AG04450 (cell line): ENCODE measurements at places on chromosomes 3 and 15.

DNA sequence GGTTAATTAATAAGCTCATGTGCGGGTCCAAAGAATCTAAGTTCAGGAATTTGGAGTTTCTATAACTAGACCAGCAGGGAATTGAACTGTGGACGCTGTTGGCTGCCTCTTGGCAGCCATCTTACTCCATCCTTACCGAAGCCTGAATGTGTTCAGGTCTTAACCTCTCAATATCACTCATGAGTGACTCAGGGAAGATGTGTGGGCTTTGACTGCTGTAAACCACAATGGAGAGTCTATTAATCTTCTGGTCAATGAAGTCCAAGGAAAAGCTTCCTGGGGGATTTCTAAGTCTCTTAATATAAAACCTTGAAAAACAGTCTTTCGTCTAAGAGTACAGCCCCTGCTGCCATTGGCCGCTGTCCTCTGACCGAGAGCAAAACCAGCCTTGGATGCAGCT is 46.7 kb upstream of the OXTR start:
- no peak for DNase-seq

DNA sequence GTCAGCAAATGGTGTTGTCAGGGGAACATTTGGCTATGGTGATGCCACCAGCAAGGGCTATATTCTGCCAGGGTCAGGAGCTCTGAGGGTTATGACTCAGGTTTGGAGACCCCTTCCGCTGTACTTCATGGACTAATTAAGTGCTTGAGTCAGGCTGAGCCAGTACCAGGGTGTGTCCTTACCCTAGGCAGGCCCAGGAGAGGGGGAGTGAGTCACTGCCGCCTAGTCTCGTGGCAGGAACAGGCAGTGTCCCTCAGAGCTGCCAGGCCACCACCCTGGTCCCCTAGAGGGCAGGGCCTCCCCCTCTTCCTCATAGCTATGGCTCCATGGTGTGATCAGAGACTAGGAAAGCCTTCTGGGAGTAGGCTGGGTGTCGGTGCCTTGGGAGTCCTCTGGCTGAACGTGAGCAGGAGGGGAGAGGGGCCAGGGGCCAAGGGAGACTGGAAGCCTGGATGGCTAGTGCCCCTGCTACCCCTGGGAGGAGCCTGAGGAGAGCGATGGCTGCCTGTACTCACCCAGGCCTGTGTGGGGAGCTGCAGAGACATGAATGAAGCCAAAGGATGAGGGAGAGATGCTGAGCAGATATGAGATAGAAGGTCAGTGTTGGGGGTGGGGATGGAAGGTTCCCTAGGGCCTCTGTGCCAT is 10.6 kb downstream of the MAPKAPK3 start:
- DNase-seq = no peak

DNA sequence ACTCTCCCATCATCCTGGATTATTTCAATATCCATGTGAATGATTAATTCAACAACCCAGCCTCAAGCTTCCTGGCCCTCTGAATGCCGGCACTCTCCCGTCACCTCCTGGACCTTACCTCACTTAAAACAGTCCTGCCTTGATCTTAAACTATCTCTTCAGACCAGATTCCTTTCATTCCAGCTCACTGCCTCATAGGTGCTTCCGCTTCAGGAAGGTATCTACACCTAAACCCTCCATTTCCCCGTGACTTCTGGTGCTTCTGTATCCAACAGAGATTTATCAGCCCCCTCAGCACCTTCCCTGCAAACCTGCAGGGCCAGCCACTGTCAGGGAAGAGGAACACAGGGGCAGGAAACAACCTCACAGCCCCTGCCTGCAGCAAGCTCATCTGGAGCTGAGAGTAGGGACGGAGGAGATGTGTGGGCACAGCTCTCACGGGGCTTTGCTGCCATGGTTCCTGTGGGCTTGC is 98.9 kb upstream of the TJP1 start:
- no peak for DNase-seq

DNA sequence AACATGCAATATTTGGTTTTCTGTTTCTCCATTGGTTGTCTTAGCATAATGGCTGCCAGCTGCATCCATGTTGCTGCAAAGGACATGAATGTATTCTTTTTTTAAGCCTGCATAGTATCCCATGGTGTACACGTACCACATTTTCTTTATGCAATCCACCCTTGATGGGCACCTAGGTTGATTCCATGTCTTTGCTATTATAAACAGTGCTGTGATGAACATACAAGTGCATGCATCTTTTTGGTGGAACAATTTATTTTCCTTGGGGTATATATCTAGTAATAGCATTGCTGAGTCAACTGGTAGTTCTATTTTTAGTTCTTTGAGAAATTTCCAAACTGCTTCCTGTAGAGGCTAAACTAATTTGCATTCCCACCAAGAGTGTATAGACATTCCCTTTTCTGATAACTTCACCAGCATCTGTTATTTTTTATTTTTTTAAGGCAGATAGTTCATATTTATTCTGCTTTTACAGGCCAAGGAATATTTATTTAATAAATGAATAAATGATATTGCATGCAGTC is 62.4 kb upstream of the NPHP3 start:
- no peak for DNase-seq

DNA sequence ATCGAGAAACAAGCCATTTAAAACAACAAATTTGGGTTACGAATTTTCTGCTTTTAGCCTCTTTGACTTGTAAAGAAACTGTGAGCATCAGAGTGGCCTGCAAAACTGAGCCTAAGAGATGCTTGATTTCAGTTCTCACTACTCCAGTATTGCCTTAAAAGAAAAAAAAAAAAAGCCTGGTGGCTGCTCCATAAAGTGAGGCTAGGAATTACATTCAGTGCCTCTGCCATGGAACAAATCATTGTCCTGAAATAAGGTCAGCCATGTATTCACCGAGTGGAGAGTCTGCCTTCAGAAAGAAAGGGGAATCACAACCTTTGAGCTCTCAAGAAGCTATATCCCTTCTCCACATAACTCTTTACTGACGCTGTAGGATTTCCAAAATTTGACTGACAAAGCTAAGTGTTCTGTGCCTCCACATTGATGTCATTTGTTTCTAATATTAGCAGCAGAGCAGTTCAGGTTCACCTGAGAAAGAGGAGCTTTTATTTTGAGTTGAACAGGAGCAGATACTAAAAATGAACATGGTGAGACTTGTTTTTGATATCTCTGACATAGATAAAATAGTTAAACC is 137.3 kb downstream of the SSR3 start:
- DNase-seq = no peak

DNA sequence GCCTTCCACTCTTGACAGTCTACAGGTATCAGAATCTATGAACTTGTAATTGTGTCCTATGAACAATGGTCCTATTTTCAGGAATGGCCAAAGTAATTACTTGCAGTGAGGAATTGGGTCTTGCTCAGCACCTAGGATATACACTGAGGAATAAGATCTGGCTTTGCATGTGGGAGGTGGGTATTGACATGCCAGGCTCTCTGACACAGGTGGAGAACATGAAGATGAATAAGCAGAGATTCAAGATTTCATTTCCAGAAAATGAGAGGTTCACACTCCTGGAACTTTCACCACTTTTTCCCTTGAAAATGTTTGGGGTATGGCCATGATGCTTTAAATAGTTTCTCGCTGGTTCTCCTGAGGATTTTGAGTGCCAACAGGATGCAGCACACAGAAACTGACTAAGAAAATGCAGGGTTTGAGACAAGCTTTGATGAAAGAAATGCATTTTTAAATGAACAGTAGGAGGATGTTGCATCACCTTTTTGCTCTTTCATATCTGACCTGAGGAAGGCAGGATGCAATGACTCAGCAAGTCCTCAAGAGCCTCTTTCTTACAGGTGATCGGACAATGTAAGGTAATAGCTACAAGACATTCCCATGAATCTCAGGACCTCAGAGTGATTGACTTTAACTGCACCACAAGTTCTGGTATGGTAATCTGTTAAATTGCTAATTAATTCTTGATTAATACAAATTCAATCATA is 3.7 kb downstream of the HRG start:
- DNase-seq = no peak

GRCh38 chr15:76386178-76386577 is 49.6 kb downstream of the ISL2 start:
- DNase-seq = no peak

GRCh38 chr3:37861620-37862041 is at the start of gene CTDSPL:
TSS of gene CTDSPL (plus strand) at chr3:37861880. CDS start at chr3:37862200, 320 bp downstream.
- DNase-seq = no peak

DNA sequence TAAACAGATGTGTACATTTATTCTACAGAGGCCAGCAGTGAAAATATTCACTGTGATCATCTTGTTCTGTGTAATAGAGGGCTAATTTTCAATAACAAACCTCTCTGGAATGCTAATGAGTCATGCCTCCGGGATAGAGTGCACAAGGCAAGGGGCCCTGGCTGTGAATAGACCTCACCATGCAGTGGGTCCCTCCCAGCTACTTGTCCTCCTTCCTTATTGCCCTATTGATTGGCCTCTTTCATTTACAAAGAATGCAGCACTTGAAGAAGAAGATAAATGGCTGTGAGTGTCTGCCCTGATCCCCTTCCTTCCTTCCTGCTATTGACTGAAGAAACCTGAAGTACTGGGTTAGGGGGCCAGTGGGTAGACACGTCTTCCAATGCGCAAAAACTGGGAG is 436.3 kb downstream of the WDR72 start:
- DNase-seq = no peak

DNA sequence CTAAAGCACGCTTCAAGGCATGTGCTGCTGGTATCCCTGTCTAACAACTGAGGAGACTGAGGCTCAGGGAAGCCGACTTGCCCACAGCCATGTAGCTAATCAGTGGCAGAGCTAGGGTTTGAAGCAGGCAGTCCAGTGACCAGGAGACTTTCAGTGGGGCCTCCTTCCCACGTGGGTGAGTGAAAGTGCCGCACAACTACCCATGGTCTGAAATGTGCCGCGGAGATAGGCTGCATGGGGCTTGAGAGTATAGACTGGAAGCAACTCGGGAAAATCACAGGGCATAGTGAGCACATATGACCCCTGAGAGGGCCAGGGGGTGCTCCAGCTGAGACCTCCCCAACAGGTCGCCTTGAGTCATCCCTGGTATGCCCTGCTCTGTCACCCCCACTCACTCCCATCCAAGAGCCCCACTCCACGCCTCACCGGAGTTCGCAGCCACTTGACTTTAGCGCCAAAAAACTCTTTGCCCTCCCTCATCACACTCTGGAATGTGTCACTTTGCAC is 19.1 kb downstream of the FAM174B start:
- no peak for DNase-seq

DNA sequence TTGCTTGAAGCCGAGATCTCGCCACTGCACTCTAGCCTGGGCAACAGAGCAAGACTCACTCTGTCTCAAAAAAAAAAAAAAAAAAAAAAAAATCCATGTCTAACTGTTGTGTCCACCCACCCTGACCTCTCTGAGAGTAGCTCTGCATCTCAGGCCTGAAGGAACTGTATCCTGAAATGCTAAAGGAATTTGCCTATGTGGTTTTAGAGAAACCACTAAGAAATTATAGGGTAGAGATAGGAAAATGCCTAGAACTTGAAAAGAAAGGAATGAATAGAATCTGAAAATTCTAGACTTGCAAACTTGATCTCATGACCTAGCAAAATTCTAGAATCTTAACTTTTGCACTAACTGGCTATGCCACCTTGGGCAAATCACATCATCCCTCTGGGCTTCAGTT is 217.5 kb upstream of the ROPN1 start:
- DNase-seq = no peak

DNA sequence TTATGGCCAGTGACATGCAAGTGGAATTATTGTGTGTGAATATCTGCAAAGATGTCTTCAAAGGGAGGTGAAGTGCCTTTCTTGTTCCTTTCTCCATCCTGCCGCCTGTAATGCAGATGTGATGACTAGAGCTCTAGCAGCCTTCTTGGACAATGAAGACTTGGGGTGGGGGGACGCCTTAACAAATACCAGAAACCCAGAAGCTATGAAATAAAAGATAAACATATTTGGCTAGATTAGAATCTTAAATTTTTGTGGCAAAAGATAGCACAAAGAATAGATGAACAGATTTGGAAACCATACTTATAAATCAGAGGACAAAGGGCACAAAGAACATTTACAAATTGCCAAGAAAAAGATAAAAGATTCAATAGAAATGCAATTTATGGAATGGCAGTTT is 56.1 kb downstream of the AMOTL2 start:
- no peak for DNase-seq

- no peak for DNase-seq
These were observed 43.4 kb downstream of the SLCO2A1 start for GRCh38 chr3:133986311-133986710.

- DNase-seq = no peak
These were observed 67.3 kb downstream of the MCF2L2 start for GRCh38 chr3:183360971-183361624.

GRCh38 chr3:156037356-156037755 is 83.0 kb upstream of the KCNAB1 start:
- DNase-seq = no peak

- DNase-seq = no peak
These were observed 71.3 kb upstream of the VEPH1 start for GRCh38 chr3:157574531-157574930.

DNA sequence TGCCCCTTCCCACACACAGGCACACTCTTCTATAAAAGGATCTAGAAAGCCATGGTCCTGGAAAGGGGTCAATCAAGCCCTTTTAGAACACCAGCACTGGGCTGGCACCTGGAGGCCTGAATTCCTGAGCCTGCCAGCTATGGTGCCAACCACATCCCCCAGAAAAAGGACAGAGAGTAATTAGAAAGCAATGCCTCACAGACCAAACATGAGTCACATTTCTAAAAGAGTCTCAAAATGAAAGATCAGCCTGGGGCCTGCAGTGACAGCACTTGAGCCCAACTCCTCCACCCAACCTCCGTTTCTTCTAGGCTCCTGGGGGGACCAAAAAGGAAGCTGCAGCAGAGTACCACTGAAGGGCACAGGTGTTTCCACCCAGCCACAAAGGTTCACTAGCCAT is 14.1 kb downstream of the MYLK start:
- DNase-seq = no peak

DNA sequence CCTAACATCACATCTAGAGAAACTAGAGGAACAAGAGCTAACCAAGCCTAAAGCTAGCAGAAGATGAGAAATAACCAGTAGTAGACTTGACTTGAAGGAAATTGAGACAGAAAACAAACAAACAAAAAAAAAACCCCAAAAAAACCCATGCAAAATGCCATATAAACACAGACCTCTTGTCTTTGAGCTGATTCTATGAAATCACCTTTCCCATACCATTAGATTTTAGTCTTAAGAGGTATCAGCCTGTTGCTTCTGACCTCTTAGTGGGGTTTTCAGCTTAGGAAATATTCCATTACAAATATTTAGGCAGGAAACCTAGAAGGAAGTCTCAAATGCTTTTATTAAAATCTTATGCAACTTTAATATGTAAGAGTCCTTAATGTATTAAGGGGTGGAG is 23.9 kb upstream of the ST3GAL6 start:
- no peak for DNase-seq

DNA sequence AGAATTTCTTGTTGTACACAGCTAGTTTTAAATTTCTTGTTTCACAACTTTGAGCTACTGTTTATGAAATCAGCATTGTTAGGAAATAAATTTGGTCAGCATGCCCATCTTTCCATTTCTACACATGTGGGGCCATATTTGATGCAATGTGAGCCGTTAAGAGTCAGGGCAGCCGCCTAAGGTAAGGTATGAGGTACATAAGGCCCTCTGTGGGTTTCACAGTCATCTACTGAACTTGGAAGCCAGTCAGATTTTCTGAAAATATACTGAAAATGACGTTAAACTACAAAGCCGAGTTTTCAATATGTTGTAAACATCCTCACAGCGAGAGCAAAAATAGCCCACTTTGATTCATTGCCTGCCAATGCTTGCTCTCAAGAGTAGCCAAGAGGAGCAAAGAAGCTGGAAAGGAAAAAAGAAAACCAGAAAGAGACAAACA is 94.7 kb upstream of the PDZRN3 start:
- DNase-seq = peak; percentile 47

- no peak for DNase-seq
These were observed 297.6 kb downstream of the CHL1 start for GRCh38 chr3:494190-494589.

- peak; percentile 69 for DNase-seq
These were observed 203.8 kb upstream of the CD96 start for GRCh38 chr3:111338059-111338698.
